ENCODE measurements at places on chromosomes 1 and 21. TPM values are rescaled to one million over a fixed set of nuclear protein-coding genes. Genes with fewer than 3 reads are reported as not detected.

GRCh38 chr1:116886291-116886878, 23.3 kb upstream of the PTGFRN start:
- DNase-seq, result no peak

The DISP3 gene
- polyA plus RNA-seq, result 0.65 TPM

The OR10Z1 gene
- 0.19 TPM for polyA plus RNA-seq

DNA sequence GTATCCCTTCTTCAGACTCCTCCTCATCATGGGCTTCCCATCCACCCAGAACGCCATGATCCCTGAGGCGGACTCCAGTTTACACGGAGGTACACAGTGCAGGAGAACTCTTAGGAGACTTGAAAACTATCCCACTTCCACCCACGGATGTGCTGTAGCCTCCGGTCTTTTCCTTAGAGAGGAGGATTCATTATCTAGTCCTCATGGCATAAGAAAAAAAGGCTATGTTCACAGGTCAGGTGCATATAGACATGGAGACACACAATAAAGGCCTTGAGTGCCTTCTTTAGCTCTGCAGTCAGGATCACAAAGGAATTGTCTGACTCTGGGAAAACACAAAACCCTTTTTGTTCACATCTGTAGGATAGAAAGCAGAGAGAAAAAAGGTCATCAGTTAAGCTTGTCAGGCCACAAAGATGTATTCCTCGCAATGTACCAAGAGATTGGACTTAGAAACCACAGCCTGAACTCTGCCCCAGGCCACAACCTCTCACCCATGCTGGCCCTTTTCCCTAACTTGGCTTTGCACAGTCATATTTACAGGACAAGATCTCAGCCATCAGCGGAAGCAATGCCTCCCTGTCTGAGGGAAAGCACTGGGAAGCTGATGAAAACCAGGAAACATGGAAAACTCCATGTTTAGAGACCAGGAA, 9.0 kb downstream of the CRP start:
- no peak for DNase-seq

DNA sequence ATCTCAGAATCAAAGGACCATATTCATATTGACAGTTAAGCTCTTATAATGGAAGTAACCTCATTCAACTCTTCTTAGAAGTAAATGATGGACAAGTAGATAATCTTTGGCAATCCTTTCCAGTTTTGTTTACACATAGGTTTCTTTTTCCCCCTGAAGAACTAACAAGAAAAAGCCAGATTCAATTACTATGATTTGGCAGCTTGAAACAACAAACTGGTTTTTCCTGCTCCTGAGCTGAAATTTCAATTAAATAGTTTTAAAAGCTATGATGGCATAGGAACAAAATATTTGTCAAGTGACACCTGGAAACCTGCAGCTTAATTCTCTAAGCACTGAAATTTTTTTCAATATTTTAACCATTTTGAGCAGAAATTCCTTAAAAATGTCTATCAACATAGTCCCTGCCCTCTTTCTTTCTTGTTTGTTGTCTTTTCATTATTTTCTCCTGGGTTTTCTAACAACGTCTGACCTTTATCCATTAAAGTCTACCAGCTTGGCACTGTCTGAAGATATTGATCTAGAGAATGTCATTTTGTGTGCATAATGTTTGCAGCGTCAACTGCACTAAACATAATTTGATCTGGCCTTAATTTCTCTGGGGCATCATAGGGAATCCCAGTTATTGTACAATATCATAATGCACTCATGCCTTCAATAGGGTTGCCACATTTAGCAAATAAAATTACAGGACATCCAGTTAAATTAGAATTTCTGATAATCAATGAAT, 4.0 kb upstream of the SLC35A3 start:
- no peak for DNase-seq

DNA sequence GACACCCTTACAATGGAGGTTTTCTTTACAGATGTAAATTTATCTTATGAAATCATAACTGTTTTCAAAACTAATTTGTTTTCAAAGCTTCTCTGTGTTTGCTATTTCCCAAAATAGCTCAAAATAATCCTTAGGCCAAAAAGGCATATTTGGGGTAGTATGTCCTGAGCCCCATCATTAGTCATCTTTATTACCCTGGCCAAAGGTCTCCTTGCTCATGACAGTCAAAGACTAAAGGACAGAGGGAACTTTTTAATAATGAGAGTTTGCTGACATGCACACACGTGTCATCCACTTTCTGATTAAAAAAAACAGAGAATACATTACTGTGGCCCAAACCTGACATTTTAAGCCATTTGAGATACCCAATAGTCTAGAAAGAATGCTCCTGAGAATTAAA, 221.9 kb upstream of the DUSP10 start:
- no peak for DNase-seq

DNA sequence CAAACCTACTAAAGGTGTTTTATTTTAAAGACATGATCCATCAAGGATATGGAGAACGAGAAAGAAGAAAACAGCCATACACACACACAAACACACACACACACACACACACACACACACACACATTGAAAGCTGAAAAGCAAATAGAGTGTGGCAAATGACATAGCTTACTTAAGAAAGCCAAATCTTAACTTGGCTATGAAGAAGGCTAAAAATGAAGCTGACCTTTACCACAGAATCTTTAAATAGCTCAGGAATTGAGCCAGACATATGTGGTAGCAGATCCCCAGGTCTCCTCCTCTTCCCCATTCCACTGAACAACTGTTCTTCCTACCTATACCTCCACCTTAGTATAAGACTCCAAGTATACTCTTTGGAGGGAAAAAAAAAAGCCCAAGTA, 185.6 kb downstream of the CLEC20A start:
- DNase-seq, result no peak

The C4BPB gene
- 0.46 TPM for polyA plus RNA-seq

All from right lung (tissue), 10 donors.